ENCODE measurements at places on chromosomes 7 and 10. TPM values are rescaled to one million over a fixed set of nuclear protein-coding genes. Genes with fewer than 3 reads are reported as not detected.

- no peak for DNase-seq
- H3K27me3 ChIP-seq: no peaks in the 10 kb centered on the region
- no peak overlapping the region for H3K27ac ChIP-seq
- no peaks in the 10 kb centered on the region for H3K36me3 ChIP-seq
These were observed 123.7 kb downstream of the IMMP2L start for GRCh38 chr7:111438369-111439289.

The SUN3 gene
- not detected for total RNA-seq

DNA sequence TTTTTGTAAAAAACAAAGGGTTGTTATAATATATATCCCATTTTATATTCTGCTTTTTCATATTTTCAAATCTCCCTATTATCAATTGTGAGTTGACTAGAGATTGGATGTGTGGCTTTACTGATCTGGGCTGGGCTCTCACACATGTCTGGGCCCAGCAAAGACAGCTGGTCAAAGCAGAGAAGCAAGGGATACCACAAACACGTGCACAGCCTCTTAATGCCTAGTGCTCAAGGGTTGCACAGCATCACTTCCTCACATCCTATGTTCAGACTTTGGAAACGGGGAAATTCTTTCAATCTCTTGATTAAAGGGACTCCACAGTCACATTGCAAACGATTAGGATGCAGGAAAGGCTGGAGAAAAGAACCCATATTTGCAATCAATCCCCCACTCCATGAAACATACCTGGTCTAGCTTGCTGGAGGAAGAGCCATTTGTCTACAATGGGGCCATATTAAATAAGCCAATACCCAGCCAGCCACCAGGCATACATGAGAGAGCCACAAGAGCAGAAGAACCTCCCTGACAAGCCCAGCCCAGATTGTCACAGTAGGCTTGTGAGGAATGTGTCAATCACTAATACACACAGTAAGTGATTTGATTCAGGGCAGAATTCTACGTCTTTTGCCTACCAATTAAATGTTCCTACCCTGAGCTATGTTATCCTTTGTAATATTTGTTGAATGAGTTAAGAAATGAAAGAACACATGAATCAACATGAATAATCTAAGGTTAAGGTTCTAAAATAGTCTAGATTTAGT, 431.2 kb downstream of the TNS3 start:
- H3K27ac ChIP-seq: no peak overlapping the region
- DNase-seq: no peak
- no peaks in the 10 kb centered on the region for H3K27me3 ChIP-seq
- H3K4me3 ChIP-seq: no peak overlapping the region

DNA sequence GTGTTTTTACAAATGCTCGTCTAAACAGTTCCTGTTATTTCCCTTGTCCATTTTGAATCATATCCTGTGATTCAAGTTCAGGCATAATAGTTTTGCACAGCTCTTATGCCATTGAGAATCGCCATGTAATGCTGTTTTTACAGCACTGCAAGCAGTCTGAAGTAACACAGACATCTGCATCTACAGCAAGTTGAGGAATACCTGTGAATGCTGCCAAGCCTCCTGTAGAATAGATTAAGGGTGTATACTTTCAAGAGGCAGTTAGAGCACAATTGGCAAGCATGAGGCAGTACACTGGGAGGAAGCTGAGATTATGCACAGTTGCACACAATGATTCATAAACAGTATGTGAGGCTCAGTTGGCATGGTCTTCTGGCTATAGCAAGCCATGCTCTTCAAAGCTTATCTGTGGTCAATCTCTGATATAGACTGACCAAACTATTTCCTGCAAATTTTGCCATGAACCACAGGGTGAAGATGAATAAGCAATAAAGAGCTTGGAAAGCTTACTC, 121.9 kb upstream of the AKR1E2 start:
- H3K36me3 ChIP-seq: no peaks in the 10 kb centered on the region
- no peak overlapping the region for H3K27ac ChIP-seq
- H3K4me1 ChIP-seq: no peaks in the 10 kb centered on the region
- DNase-seq: no peak
- no peak overlapping the region for H3K4me3 ChIP-seq

The WNT8B gene
- total RNA-seq: 0.06 TPM

DNA sequence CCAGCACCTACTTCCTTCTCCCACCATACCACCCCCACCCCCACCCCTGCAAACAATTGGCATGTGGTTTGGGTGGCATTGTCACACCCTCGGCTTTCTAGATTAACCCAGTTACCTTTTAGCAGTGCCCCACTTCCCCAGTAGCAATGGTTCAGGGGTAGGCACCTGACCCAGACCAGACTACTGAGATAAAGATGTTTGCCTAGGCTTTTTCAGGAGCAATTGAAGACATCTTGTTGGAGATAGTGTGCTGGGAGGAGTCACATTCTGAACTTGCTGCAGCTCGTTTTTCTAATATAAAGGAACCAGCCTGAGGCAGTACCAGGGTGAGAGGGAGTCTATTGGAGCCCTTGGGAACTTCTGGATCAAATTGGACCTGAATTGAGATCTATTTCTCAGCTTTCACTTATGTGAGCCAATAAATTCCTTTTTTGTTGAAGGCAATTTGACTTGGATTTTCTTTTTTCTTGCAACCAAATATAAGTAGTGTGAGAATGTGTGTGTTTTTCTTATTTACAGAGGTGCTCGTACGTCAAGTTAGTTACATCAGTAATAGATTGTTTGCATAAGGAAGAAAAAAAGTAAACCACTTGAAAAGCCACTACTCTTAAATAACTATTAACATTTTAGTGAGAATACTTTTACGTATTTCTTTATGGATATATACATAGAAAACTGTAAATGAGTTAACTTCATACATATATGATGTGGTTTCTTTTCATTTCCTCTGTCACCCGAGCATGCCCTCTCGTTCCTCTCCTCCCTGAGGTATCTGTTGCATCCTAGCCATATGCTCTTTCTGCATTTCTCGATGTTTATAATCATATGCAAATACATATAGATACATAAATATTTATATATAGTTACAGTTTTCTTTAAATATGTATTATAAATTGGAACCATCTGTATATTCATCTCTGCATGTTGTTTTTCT, 38.0 kb downstream of the RAB18 start:
- H3K4me3 ChIP-seq: no peak overlapping the region
- H3K4me1 ChIP-seq: no peaks in the 10 kb centered on the region
- no peak overlapping the region for H3K27ac ChIP-seq
- DNase-seq: no peak
- peaks cover 12% of the 10 kb centered on the region for H3K36me3 ChIP-seq
